H4 (cell line): ENCODE measurements at places on chromosomes 13 and 19. TPM values are rescaled to one million over a fixed set of nuclear protein-coding genes. Genes with fewer than 3 reads are reported as not detected.

FGF9 gene
- total RNA-seq, result 0.56 TPM in 1 of 2 replicates, not detected in the other

- DNase-seq, result peak; percentile 83
Observed at GRCh38 chr13:50713523-50714248, 129.8 kb downstream of the DLEU7 start.

DNA sequence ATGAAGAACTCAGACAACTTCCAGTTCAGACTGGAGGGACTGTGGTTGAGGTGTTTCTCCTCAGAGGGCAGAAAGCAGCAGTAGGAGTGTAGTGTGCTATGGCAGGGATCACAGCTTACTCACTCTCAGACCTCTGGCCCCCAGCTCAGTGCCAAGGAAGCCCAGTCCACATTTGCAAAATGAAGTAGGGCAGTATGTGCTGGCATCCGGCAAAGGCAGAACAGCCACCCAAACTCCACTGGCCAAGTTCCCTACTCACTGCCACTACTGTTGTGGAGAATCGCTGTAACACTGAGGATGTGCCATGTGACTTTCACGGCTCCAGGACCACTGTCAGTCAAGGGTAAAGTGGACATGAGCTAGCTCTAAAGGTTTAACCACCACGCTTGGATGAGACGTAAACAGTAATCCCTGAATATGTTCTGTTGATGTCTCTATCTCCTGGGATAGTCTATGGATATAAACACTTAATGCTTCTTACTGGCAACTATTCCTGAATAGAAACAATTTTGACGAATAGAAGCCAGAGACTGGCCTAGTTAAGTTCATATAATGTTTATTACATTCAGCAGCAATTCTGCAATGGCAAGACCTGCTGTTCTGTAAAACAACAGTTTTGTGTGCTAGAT is 67.0 kb upstream of the SLC15A1 start:
- DNase-seq, result no peak

DNA sequence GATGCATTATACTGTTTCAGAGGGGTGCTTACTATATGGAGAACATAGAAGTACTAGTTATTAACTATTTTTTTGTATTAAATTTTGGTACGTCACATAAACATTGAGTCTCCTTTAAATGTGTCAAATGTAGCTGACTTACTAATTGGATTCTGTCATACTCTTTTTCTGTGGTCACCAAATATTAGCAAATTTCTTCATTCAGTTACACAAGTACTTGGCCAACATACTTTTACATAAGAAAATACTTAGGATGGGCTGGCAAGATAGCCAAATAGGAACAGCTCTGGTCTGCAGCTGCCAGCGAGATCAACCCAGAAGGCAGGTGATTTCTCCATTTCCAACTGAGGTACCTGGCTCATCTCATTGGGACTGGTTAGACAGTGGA is 19.2 kb downstream of the LPAR6 start:
- DNase-seq, result no peak
